ENCODE measurements at places on chromosomes 5 and 9.

GRCh38 chr9:3900673-3901318, 375.0 kb upstream of the RFX3 start:
- H3K4me1 ChIP-seq: peaks cover 14% of the 10 kb centered on the region
- H3K36me3 ChIP-seq: no peaks in the 10 kb centered on the region
- DNase-seq: no peak
- H3K27me3 ChIP-seq: no peaks in the 10 kb centered on the region
- no peak overlapping the region for H3K4me3 ChIP-seq

- peak overlapping the region; percentile 61 for H3K4me3 ChIP-seq
- H3K27ac ChIP-seq: no peak overlapping the region
- peaks cover 72% of the 10 kb centered on the region for H3K27me3 ChIP-seq
- no peaks in the 10 kb centered on the region for H3K36me3 ChIP-seq
- peaks cover 13% of the 10 kb centered on the region for H3K4me1 ChIP-seq
Observed at GRCh38 chr5:40680741-40681362, 1.1 kb downstream of the PTGER4 start.

DNA sequence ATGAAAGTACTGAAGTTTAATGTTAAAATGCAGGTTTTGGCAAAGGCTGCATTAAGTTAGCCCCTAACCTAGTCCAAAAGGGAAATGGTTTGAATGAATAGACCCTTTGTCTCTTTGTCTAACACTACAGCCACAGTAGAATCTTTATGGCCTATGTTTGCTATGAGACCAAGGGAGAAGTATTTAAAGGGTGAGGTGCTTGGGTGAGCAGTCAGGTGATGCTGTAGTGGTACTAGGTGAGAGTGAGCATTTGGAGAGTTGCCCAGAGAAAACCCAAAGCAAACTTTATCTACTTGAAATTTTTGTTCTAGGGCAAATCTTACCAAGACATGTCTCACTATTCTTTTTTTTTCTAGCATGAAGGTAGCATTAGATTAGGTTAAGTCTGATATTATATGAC, 1961.4 kb upstream of the WWC1 start:
- no peak for DNase-seq
- no peak overlapping the region for H3K27ac ChIP-seq
- H3K27me3 ChIP-seq: no peaks in the 10 kb centered on the region
- no peaks in the 10 kb centered on the region for H3K4me1 ChIP-seq
- H3K36me3 ChIP-seq: no peaks in the 10 kb centered on the region
- no peak overlapping the region for H3K4me3 ChIP-seq

DNA sequence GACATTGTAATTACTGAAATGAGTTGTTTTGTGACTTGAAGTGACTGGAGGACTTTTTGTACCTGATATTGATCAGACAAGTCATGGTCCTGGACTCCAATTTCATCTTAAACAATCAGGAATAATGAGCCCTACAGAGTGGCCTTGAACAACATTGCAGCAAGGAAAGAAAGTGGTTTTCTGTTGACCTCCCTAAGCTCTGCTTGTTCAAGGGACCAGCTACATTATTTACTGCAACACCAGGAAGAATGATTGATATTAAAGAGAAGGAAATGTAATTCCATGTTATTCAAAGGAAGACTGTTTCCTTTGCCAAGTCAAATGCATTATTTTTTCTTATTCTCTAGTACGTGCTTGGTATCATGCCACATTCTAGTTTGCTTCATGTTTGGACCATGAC, 22.6 kb downstream of the ENTREP1 start:
- peaks cover 14% of the 10 kb centered on the region for H3K4me1 ChIP-seq
- H3K27me3 ChIP-seq: no peaks in the 10 kb centered on the region
- H3K27ac ChIP-seq: peak overlapping the region; percentile 64
- DNase-seq: no peak
- H3K36me3 ChIP-seq: peaks cover 19% of the 10 kb centered on the region
- H3K4me3 ChIP-seq: no peak overlapping the region

DNA sequence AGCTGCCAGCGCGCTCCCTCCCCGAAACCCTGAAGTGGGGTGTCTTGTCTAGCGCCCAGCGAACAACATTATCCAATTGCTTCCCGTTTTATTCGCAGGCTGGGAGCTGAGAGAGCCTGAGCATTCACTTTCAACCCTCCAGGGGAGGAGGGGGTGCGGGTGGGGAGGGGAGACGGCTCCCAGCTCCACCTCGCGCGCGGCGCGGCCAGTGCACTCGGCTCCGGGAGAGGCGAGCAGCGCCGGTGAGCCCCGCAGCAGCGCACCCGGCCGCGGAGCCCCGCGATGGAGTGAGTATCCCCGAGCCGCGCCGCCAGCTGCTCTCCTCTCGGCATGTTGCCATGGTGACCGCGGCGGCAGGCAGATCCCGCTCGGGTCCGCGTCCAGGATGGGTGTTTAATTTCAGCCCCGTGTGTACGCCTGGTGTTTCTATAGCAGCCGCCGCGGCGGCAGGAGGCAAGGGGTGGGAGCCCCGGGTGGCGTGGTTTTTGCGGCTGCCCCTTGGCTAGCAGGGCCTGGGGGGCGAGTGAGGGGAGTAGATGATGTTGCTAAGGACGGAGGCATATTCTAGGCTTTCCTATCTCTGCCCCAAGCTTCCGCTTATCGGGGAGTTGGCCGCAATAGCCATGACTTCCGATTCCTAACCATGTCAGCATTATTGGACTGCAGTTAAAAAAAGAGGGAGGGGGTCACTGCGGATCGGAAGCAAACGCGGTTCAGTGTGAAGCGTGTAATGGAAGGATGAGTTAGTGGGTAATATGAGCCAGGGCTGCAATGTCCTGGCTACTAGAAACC, 139.2 kb upstream of the PALM2AKAP2 start:
- H3K4me1 ChIP-seq: no peaks in the 10 kb centered on the region
- H3K36me3 ChIP-seq: no peaks in the 10 kb centered on the region
- peaks cover 52% of the 10 kb centered on the region for H3K27me3 ChIP-seq
- DNase-seq: peak; percentile 52

DNA sequence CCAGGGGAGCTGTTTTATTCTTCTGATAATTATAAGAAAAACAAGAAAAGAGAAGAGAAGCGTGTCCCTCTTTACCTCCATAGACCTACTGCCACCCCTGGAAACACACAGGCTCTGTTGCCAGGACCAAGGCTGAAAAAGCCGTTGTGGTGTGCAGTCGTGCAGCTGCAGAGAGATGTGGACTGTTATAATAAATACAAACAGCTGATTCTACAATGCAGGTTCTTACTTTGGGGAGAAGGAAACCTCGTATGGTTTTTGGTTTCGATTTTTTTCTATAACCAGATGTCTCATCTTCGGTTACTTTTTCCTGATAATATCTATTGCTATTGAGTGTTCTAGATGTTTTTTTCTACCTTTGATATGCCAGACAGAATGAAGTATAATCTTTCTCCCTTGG, 28.1 kb downstream of the FYB1 start:
- H3K36me3 ChIP-seq: no peaks in the 10 kb centered on the region
- H3K4me3 ChIP-seq: no peak overlapping the region

GRCh38 chr5:156356238-156356637, 29.3 kb downstream of the SGCD start:
- no peaks in the 10 kb centered on the region for H3K4me1 ChIP-seq
- H3K27ac ChIP-seq: no peak overlapping the region
- no peak overlapping the region for H3K4me3 ChIP-seq
- no peaks in the 10 kb centered on the region for H3K36me3 ChIP-seq
- peak; percentile 18 for DNase-seq

DNA sequence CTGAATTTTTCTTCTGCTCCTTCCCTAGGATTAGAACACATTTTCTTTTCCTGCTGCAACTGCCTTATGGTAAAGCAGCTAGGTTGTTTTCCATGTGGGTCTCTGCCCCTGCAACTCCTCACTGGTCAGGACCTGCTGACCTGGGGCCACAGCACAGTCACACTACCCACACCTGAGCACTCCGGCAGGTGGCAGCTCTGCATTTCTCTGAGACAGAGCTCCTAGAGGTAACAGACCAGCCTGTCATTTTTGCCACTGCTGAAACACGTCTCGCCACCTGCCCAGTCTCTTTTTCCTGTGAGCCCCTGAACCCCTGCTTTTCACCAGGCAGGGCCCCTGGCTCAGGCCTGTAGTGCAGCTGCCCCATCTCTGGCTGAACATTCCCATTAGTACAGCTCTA, 609.6 kb downstream of the HINT1 start:
- no peak overlapping the region for H3K27ac ChIP-seq
- no peaks in the 10 kb centered on the region for H3K4me1 ChIP-seq
- no peak overlapping the region for H3K4me3 ChIP-seq

DNA sequence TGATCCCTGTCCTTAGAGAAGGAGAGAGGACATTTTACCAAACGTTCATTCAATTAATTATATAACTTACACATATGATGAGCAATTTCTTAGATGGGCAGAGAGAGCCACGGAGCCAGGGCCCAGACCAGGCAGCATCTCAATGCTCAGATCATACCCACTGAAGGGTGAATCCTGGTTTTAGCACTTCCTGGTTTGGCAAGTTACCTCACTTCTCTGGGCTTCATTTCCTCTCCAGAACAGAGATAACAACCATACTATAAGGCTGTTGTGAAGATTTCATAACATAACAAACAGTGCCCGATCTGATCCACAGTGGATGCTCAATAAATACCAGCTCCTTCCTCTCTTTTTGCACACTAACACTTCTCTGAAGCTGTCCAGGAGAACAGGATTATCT, 271.1 kb downstream of the DENND1A start:
- no peak overlapping the region for H3K27ac ChIP-seq
- peaks cover 30% of the 10 kb centered on the region for H3K4me1 ChIP-seq
- H3K36me3 ChIP-seq: no peaks in the 10 kb centered on the region
- H3K4me3 ChIP-seq: no peak overlapping the region

- H3K36me3 ChIP-seq: peaks cover 4% of the 10 kb centered on the region
- no peaks in the 10 kb centered on the region for H3K4me1 ChIP-seq
- H3K4me3 ChIP-seq: no peak overlapping the region
- no peaks in the 10 kb centered on the region for H3K27me3 ChIP-seq
Observed at GRCh38 chr5:168693297-168693696, 114.1 kb upstream of the PANK3 start.

DNA sequence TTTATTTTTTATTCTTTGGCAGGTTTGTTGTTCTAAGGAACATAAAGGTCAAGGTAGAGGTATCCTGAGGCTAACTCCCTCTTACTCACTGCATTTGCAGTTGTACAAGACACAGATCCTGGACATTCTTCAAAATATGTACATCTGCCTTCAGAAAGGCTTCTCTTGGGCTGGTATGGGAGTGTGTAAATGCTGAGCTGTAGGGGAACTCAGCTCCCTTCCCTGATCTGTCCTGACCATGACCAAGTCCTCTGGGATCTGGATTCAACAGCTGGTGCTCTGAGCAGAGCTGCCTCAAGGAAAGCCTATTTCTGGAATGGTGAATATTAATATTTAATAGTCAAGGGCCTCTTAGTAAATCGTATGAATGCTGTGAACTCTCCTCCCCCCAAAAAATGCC, 117.4 kb downstream of the PRKACG start:
- no peaks in the 10 kb centered on the region for H3K36me3 ChIP-seq
- no peak overlapping the region for H3K4me3 ChIP-seq
- H3K4me1 ChIP-seq: no peaks in the 10 kb centered on the region
- no peaks in the 10 kb centered on the region for H3K27me3 ChIP-seq
- no peak overlapping the region for H3K27ac ChIP-seq
- peak; percentile 1 for DNase-seq

GRCh38 chr5:101505891-101506570, 602.9 kb upstream of the ST8SIA4 start:
- no peak overlapping the region for H3K27ac ChIP-seq
- no peak overlapping the region for H3K4me3 ChIP-seq
- no peaks in the 10 kb centered on the region for H3K36me3 ChIP-seq
- no peaks in the 10 kb centered on the region for H3K4me1 ChIP-seq
- no peak for DNase-seq

GRCh38 chr5:108201721-108202120, 180.2 kb downstream of the FBXL17 start:
- no peaks in the 10 kb centered on the region for H3K36me3 ChIP-seq
- no peak overlapping the region for H3K4me3 ChIP-seq
- no peaks in the 10 kb centered on the region for H3K27me3 ChIP-seq
- DNase-seq: no peak
- no peaks in the 10 kb centered on the region for H3K4me1 ChIP-seq

GRCh38 chr9:36492865-36493264, 79.8 kb upstream of the MELK start:
- peak; percentile 45 for DNase-seq
- H3K27ac ChIP-seq: no peak overlapping the region
- no peaks in the 10 kb centered on the region for H3K27me3 ChIP-seq
- no peaks in the 10 kb centered on the region for H3K36me3 ChIP-seq

- no peaks in the 10 kb centered on the region for H3K36me3 ChIP-seq
- H3K4me1 ChIP-seq: no peaks in the 10 kb centered on the region
- H3K4me3 ChIP-seq: no peak overlapping the region
- no peak overlapping the region for H3K27ac ChIP-seq
- no peaks in the 10 kb centered on the region for H3K27me3 ChIP-seq
Observed at GRCh38 chr5:153573326-153574033, 83.0 kb downstream of the GRIA1 start.

GRCh38 chr9:127993721-127994120, 12.9 kb upstream of the EEIG1 start:
- H3K4me3 ChIP-seq: no peak overlapping the region
- no peaks in the 10 kb centered on the region for H3K27me3 ChIP-seq
- DNase-seq: no peak
- no peaks in the 10 kb centered on the region for H3K4me1 ChIP-seq

DNA sequence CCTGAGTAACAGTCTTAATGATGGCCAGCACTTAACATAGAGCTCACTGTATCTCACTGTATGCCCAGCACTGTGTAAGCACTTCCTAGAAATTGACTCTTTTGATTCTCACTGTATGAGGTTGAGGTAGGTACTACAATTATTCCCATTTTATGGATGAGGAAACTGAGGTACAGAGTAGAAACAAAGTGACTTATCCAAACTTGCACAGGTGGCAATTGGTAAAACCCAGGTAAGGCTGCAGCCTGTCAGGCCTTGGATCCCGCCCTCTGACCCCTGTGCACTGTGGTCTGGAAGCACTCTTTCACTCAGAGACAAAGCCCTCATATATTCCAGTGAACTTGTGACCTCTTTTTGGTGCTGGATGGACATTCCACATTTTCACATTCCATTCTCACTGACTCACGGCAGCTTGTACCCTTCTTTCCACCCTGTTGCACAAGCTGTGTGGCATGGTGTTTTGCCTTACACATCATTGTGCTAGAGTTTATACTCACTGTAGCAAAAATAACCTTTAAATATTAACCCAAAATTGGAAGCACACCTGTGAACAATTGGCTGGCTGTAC, 21.7 kb downstream of the ANKRD55 start:
- no peaks in the 10 kb centered on the region for H3K27me3 ChIP-seq
- H3K4me3 ChIP-seq: no peak overlapping the region
- peak; percentile 97 for DNase-seq

- no peaks in the 10 kb centered on the region for H3K36me3 ChIP-seq
- H3K4me1 ChIP-seq: no peaks in the 10 kb centered on the region
- H3K27ac ChIP-seq: no peak overlapping the region
- H3K27me3 ChIP-seq: no peaks in the 10 kb centered on the region
- H3K4me3 ChIP-seq: no peak overlapping the region
- peak; percentile 17 for DNase-seq
Observed at GRCh38 chr5:84017523-84018172, 297.0 kb upstream of the HAPLN1 start.

GRCh38 chr9:14478175-14479162, 164.5 kb upstream of the NFIB start:
- H3K4me1 ChIP-seq: no peaks in the 10 kb centered on the region
- no peaks in the 10 kb centered on the region for H3K27me3 ChIP-seq
- DNase-seq: peak; percentile 15
- H3K36me3 ChIP-seq: no peaks in the 10 kb centered on the region
- no peak overlapping the region for H3K27ac ChIP-seq
